ENCODE measurements at places on chromosomes 11 and 22. TPM values are rescaled to one million over a fixed set of nuclear protein-coding genes. Genes with fewer than 3 reads are reported as not detected.

The ZC3H12C gene
- 9.7 TPM for total RNA-seq

The C11orf91 gene
- total RNA-seq: not detected

The INPP5J gene
- 0.11 TPM for total RNA-seq

The SLC16A8 gene
- total RNA-seq: not detected

The SLC35C1 gene
- total RNA-seq: 8.6 TPM

The FAM118B gene
- 21.1 TPM for total RNA-seq

The IL10RA gene
- total RNA-seq: 0.50 TPM

The FIBP gene
- total RNA-seq: 185 TPM

The RFPL3 gene
- total RNA-seq: not detected

The SGSM1 gene
- under 0.01 TPM for total RNA-seq

The MS4A12 gene
- total RNA-seq: not detected

The CD44 gene
- 419 TPM for total RNA-seq

The C22orf31 gene
- total RNA-seq: not detected

The UPK3A gene
- total RNA-seq: not detected

The TMEM121B gene
- 0.11 TPM for total RNA-seq

The RIMBP3C gene
- total RNA-seq: 0.11 TPM

The GAS2 gene
- total RNA-seq: 1.6 TPM

The OR52E8 gene
- not detected for total RNA-seq

The PKP3 gene
- 0.87 TPM for total RNA-seq

The FAM111A gene
- total RNA-seq: 64.7 TPM

The PNPLA3 gene
- total RNA-seq: 3.5 TPM

The LRRC10B gene
- total RNA-seq: not detected

The OSBP2 gene
- 4.0 TPM for total RNA-seq

The CRYBB1 gene
- not detected for total RNA-seq

The PIH1D2 gene
- total RNA-seq: 2.2 TPM

The NXPE2 gene
- under 0.01 TPM for total RNA-seq

The RPS19BP1 gene
- total RNA-seq: 51.1 TPM

The FIBIN gene
- total RNA-seq: 65.4 TPM

All from uterine smooth muscle cell (primary cell).